Muscle of arm (tissue), 14 donors: ENCODE measurements at places on chromosomes 7 and 10.

- no peak for DNase-seq
These were observed 40.0 kb downstream of the TNKS2 start for GRCh38 chr10:91838199-91838598.

DNA sequence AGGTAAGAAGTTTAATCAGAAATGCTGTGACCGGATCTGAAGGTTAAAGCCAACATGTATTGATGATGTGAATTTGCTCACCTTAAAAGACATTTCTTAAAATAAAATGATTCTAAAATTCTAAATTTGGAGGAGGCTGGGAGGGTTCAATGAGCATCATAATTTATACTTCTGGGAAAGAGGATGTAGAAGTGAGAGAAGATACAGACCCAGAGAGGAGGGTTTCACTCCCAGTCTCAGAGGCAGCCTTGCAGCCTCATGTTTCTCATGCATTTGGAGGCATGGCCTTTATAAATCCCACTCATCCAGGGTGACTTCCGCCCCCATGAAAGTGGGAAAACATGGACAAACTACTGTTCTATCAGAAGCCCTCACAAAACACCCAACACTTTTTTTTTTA lies 305.6 kb upstream of the PITRM1 start:
- DNase-seq: no peak

GRCh38 chr10:6141296-6142151 lies 52.7 kb downstream of the RBM17 start:
- DNase-seq: no peak

- DNase-seq: peak; percentile 58
These were observed 7.6 kb upstream of the ZNF503 start for GRCh38 chr10:75408911-75409885.

- DNase-seq: no peak
These were observed 36.0 kb upstream of the CDH23 start for GRCh38 chr10:71360735-71361134.

- DNase-seq: peak; percentile 38
These were observed 6.0 kb upstream of the ZNRF2 start for GRCh38 chr7:30278376-30278775.

DNA sequence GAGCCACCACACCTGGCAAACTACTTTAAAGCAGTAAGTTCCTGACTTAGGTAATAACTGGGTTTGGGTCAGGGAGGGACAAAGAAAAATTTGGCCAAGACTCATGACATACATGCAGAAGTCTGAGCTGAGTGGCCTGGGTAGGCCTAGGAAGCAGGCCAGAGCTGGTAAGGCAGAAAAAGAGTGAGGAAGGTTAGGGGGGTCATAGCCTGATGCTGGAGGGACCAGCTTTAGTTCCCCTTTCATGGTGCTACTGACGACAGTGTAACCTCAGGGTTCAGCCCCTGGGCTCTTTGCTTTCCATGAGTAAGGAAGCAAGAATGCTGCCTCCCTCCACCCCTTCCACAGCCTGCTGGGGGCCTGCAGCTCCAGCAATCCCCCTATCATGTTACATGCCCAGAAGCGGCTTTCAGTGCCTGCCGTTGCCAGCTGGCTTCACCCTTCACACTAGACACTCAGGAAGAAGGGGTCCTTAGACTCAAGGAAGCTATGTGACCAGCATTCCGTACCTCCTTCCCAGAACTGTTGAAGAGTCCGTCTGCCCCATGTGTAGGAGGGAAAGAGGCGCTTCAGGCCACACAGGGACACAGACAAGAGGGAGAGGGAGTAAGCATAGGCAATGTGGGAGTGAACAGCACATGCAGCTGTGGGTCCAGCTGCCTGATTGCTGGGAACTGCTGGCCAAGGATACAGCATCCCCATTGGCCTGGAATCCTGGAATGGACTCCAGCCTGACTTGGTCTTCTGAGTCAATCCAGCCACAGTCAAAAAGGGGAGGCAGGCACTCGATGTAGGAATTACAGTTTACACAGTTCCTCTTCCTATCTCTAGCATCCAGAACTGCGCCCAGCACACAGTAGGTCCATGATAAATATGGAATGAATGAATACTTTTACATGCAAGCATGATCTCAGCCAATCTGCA lies 4.1 kb upstream of the PLAU start:
- DNase-seq: peak; percentile 92

DNA sequence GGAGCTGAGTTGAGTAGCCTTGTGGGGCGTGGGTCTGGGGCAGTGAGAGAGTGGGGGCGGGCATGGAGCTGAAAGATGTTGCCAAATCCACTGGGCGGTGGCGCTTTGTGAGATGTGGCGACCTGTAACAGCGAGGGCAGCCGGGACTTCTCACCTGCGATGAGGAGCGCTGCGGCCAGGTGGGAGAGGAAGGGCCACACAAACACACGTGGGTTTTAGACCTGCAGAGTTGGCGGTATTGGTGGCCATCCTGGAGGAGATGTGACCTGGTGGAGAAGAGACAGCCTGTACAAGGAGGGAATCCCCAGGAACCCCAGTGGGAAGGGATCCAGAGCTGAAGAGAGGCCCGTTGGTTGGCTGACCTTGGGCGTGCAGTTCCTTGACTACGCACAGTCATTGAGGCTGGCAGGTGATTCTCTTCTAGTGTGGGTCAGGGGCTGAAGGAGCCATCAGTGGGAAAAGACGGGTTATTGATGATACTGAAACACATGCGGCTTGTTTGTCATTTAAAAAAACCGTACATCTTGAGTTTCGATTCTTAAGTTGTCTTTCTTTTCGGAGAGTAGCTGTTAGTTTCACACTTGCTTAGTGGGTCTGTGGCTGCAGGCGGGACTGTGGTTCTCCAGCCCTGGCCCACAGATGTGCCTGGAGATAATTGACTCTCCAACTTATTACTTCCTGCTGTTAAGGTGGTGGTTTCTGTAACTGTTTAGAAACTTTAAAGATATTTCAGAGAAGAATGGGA lies 2.4 kb downstream of the CHST12 start:
- DNase-seq: no peak

- no peak for DNase-seq
These were observed 404.1 kb downstream of the PAXIP1 start for GRCh38 chr7:154598864-154599263.

DNA sequence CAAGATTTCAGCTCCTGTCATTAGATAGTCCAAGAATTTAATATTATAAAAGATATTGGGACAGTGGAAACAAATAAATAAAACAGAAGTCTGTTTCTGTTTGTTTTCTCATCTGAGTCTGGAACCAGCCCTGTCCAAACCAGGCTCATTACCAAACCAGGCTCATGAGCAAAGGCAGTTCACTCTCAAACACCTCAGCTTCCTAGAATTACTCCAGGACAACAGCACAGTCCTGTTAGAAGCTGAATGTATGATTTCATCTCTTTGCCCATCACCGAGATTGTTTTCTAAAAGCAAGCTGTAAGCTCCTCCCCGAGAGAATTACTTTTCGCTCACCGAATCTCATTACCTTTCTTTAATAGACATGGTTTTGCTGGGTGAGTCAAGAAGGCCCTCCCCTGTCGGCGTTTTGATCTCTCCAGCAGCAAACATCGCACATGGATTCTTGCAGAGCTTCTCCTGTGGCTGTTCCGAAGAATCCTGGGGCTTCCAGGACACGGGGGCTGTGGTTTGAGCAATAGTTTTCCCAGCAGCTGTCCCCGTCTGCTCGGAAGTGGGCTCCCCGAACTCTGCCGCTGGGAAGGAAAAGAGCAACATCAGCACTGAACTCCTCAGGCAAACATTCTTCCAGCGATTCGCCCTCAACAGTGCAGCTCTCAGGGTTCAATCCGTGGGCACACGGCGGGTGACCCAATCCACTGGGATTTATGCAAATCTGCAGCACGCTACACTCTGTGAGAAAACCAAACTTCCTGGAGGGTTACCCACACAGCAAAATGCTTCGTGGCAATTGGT lies 112.5 kb downstream of the SVIL start:
- no peak for DNase-seq

- DNase-seq: peak; percentile 73
These were observed 41.7 kb upstream of the LOXL4 start for GRCh38 chr10:98309366-98310355.

DNA sequence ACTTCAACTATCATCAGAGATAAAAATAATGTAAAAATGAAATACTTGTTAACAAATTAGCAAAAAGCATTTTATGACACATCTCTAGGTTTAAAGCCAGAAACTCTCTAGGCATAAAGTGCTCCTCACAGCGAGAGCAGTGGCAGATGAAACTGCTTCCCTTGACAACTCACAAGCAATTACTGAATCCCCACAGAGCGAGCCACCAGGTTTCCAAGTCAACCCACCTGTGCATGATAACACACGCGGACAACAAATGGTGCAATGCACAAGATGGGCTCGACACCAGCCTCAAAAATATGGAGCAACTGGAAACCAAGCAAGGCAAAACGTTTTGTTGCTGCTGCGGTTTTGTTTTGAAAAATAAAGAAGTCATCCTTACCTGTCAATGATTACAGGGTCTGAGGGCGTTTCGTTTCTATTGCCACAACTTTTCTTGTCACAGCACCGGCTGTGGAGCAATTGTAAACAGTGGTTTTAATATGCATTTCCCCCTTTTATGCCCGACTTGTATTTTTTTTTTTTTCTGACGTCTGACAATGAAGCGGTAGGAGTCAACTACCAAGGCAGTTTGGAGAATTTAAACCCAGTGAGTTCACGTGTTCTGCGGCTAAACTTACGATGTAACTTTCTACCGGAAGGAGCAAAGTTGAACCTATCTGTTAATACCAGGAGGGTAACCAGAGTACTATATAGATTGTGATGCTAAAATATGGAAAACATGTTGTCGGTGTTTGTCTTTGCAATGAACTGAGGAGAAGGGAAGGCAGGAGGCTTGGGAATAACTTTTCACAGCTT lies 7.0 kb downstream of the EBF3 start:
- DNase-seq: peak; percentile 61

- no peak for DNase-seq
These were observed 17.3 kb downstream of the KLLN start for GRCh38 chr10:87846023-87846422.

DNA sequence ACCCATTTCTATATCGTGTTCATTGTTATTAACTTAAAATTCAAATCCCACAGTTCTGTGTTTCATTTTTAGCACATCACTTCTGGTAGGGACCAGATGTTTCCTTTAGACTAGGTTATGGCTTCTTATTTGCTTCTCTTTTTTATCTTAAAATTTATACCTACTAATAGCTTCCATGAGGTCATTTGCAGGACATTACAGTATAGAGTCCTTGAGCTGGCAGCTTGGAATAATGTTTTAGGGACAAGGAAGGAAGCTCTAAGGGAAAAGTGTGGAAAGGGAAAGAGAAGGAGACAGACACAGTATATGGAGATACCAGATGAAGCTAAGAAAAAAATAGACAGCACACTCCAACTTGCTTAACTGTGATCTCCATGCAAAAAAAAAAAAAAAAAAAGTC lies 48.8 kb upstream of the CD36 start:
- no peak for DNase-seq

GRCh38 chr10:132420469-132420980 lies 23.5 kb downstream of the PWWP2B start:
- DNase-seq: no peak

DNA sequence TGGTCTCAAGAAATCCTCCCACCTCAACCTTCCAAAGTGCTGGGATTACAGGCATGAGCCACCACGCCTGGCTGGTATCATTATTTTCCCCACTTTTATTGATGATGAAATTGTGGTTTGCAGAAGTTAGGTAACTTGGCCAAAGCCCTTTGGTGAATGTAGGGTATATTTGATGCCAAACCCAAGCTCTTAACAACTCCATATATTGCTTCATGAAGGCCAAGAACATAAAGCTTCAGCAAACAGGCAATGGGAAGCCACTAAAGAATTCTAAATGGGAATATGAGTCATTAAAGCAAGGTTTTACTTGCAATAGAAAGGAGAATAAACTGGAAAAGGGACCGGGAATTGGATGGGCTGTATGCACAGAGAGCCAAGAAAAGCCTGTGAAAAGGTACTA lies 142.7 kb downstream of the KMT2E start:
- no peak for DNase-seq

- no peak for DNase-seq
These were observed 62.6 kb upstream of the GHITM start for GRCh38 chr10:84076540-84077195.

GRCh38 chr7:142583446-142583845 lies 165.8 kb upstream of the PRSS1 start:
- DNase-seq: peak; percentile 7

GRCh38 chr7:128906766-128907559 lies 3.5 kb downstream of the KCP start:
- no peak for DNase-seq

- DNase-seq: no peak
These were observed 174.0 kb downstream of the RAMP3 start for GRCh38 chr7:45331563-45331962.

DNA sequence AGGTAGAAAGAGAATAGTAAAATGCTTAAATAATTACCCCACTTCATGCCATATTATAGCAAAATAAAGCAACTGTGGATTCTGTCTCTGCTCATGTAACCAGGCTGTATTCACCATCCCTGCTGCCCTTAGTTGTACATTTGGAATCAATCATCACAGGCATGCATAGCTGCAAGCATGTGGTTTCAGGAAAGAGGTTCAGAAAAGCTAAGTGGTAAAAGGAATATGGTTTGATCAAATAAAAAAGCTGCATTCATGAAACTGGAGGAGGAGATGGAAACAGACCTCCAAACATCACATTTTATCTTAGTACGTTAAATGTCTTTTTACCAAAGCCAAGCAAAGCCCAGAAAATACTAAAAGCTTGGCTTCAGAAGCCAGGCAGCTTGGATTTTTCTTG lies 81.3 kb downstream of the ADAM22 start:
- no peak for DNase-seq

DNA sequence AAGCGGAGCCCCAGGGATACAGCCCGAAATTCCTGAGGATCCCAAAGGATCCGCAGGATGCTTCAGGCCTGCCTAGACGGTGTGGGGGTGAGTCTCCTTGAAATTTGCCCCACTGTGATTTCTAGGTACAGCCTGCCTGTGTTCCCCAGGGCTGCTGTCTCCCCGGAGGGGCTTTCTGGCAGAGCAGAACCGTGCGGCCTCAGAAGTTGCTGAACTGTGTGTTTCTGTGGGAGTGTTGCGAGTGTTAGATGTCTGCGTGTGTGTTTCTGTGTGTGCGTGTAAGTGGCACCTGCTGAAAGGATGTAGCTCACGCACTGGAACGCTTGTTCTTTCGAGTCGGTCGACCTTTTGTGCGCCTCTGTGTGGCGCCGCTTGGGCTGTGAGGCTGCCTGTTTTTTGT lies 27.8 kb upstream of the ZNF273 start:
- DNase-seq: no peak

DNA sequence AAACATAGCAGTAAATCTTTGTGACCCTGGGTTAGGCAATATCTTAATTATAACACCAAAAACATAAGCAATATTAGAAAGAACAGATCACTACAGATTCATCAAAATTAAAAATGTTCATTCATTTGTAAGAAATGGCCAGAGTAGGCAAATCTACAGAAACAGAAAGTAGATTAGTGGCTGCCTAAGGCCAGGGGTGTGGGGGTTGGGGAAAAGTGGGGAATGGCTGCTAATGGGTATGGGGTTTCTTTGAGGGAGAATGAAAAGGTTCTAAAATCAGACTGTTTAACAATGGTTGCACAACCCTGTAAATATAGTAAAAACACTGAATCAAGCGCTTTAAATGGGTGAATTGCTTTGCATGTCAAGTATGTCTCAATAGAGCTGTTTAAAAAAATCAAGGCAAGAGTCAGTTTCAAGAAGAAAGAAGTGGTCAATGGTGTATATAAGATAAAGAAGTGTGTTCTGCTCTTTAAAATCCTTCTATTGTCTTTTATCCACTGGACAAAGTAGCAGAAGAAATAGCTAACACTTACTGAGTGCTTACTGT lies 42.6 kb downstream of the CDK6 start:
- DNase-seq: no peak

GRCh38 chr10:16867556-16867955 lies 50.3 kb upstream of the RSU1 start:
- DNase-seq: no peak

- DNase-seq: no peak
These were observed 150.1 kb upstream of the TMEM72 start for GRCh38 chr10:44761076-44761475.

- no peak for DNase-seq
These were observed 25.6 kb downstream of the VSTM4 start for GRCh38 chr10:49089557-49090188.
